Stimulated activated CD4-positive, alpha-beta T cell treated with anti-CD3 and anti-CD28 coated beads, TNF-alpha, amount 100 ng/mL, for 48 hours (primary cell): ENCODE measurements at places on chromosomes 2 and 18.

- DNase-seq: no peak
Measured at GRCh38 chr18:32610176-32610575, 139.5 kb upstream of the GAREM1 start.

GRCh38 chr2:43676322-43677050 is at the start of gene C1GALT1C1L:
TSS of gene C1GALT1C1L (minus strand) at chr2:43676429. CDS start at chr2:43676322, 107 bp downstream.
- peak; percentile 8 for DNase-seq

DNA sequence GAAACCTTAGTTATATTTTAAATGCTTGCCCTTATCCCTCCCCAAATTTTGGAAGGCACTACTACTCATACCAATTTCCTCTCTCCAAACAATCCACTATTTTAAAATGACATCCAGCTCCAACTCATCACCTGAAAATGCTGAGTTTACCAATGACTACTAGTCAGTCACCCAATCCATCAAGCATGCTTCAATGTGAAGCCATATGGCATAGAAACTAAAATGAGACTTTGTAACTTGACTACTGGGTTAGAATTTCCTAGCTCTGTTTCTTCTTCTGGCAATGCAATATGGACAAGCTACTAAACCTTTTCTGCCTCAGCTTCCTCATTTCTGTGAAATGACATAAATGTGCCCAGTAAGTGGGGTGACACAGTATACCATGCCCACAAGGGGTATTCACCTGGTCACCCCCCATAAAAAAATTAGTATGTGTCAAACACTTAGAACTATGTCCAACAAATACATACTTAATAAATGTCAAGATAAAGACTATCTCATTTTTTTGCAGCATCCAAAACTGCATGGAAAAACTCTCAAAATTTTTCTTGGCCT is 10.0 kb upstream of the STPG4 start:
- DNase-seq: no peak

- DNase-seq: no peak
Measured at GRCh38 chr2:95328358-95329125, 31.4 kb downstream of the KCNIP3 start.

GRCh38 chr2:169748319-169748718 is 14.7 kb downstream of the KLHL23 start:
- DNase-seq: no peak

- no peak for DNase-seq
Measured at GRCh38 chr18:6997808-6998207, 119.8 kb downstream of the LAMA1 start.

DNA sequence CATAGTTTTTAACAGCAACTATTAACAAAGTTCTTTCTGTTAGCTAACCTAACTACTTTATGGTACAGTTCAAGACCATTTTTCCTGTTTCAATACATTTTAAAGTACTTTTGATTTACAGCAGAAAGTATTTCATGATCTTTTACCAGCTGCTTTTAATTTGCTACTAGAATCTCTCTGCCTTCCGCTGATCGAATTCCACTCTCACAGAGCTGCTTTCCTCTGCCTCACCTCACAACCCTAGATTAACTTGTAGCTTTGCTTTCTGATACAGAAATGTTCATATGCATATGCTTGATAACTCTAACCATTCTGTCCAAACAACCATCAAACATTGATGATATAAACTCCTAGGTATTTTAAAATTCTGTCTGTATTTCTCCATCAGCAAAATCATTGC is 463.2 kb upstream of the ZEB2 start:
- DNase-seq: no peak
